Caco-2 (cell line): ENCODE measurements at places on chromosomes 13 and 19. TPM values are rescaled to one million over a fixed set of nuclear protein-coding genes. Genes with fewer than 3 reads are reported as not detected.

- no peak overlapping the region for H3K4me3 ChIP-seq
- H3K27ac ChIP-seq, result peak overlapping the region; percentile 29
- H3K4me1 ChIP-seq, result peaks cover 11% of the 10 kb centered on the region
- DNase-seq, result no peak
- H3K36me3 ChIP-seq, result no peaks in the 10 kb centered on the region
- no peaks in the 10 kb centered on the region for H3K27me3 ChIP-seq
These were observed 545.1 kb downstream of the EFNB2 start for GRCh38 chr13:105990256-105990958.

KLK1 gene
- total RNA-seq, result 0.73 and 1.1 TPM in 2 replicates

GRCh38 chr19:51110666-51110971, 2.4 kb upstream of the CTU1 start:
- no peaks in the 10 kb centered on the region for H3K27me3 ChIP-seq
- no peak overlapping the region for H3K4me3 ChIP-seq
- no peaks in the 10 kb centered on the region for H3K36me3 ChIP-seq
- no peaks in the 10 kb centered on the region for H3K4me1 ChIP-seq

CCDC70 gene
- not detected in 2 replicates for total RNA-seq

DNA sequence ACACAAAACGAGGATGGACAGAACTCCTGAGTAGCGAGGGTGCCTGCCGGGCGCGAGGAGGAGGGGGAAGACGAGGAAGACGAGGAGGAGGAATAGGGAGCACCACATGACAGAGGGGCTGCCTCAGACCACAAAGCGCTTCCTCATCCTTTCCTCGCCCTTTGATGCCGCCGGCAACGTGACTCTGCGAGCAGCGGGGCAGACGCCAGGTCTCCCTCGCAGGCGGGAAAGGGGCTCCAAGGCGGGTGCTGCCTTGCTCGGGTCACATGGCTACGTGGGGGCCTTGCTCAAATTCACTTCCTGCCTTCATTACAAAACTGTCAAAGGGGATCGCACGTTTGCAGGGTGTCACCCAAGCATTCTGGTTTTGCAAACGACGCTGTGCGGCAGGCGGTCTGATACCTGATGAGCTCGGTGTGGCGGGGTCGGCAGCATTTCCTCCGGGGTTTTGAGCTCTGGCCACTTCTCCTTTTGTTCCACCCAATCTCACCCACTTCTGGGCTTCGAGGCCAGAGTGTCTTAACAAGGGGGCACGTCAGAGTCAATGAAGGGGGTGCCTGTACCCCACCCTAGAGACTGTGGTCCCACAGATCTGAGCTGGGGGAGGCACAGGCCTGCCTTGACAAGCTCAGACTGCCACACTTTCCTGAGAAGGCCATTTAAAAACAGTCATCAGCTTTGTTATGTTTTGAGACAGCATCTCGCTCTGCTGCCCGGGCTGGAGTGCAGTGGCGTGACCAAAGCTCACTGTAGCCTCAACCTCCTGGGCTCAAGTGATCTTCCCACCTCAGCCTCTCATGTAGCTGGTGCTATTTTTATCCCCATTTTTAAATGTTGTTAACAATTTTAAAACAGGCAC, 14.9 kb downstream of the MAP2K2 start:
- no peak overlapping the region for H3K4me3 ChIP-seq
- H3K27me3 ChIP-seq, result no peaks in the 10 kb centered on the region
- no peak overlapping the region for H3K27ac ChIP-seq
- no peaks in the 10 kb centered on the region for H3K36me3 ChIP-seq
- no peaks in the 10 kb centered on the region for H3K4me1 ChIP-seq
- DNase-seq, result no peak

DNA sequence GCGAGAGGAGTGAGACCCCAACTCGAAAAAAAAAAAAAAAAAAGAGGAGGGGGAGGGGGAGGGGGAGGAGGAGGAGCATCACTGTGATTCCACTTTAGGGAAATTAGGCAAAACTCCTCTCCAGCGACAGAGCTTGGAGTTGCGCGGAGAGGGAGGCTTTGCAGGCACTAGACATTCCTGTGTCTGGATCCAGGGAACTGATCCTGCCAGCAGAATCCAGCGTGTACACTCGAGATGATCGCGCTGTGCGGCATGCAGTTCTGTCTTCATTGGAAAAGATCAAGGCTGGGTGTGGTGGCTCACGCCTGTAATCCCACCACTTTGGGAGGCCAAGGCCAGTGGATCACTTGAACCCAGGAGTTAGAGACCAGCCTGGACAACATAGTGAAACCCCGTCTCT, 29.6 kb upstream of the KLF2 start:
- peaks cover 7% of the 10 kb centered on the region; the same call in 1 of the 2 replicates for H3K4me1 ChIP-seq
- H3K36me3 ChIP-seq, result no peaks in the 10 kb centered on the region
- no peak overlapping the region for H3K27ac ChIP-seq
- no peak for DNase-seq
- H3K4me3 ChIP-seq, result no peak overlapping the region
